Left renal pelvis (tissue), 4 donors: ENCODE measurements at places on chromosomes 16 and 17.

DNA sequence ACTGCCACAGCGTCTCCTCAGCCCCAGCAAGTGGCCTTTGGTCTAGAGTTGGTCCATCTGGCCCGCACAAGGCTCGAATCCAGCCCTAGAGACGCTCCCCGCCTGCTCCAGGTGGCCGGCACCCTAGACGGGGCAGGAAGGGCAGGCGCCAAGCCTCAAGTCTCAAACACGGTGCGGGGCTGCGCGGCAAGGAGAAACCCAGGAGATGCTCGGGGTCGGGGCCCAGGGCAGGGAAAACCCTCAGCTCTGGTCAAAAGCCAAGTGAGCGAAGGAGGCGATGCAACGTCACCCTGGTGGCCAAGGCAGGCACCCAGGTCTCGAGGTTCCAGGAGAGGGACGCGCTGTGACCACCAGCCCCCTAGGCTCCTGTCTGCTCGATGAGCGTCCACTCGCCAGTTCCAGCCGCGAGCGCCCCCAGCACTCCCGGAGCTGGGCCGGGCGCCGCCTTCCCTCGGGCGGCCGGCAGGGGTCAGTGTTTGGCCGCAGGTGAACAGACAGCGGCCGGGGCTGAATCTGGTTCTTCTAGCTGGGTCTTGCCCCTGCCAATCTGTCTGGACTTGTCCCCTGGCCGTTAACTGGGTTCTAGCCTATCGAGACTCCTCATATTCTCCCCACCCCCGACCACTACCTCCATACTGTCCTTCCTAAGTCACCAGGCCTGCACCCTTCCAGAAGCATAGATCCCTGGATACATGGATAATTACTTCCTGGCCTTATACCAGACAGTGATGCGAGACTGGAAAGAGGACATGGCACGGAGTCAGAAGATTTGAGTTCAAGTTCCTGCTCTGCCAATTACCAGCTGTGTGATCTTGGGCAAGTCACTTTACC is 44.0 kb downstream of the PRAC1 start:
- DNase-seq, result peak; percentile 43

DNA sequence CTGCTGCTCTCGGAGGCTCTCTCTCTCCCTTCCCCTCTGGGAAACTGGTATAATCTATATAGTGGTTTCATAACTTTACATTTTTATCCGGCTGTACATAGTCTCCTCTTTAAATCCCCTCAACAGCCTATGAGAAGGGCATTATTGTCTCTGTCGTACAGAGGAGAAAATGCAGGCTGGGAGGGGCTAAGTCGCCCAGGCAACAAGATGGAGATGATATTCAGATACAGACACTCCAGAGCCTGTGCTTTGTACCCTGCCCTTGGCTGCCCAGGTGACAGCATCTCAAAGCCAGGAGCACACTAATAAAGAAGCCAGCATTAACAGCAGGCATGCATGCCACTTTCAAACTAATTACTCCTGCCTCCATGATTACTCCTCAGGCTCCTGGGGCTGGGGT is 4.7 kb upstream of the EIF1 start:
- no peak for DNase-seq

GRCh38 chr16:87581857-87582215 is 20.5 kb upstream of the JPH3 start:
- DNase-seq, result no peak

DNA sequence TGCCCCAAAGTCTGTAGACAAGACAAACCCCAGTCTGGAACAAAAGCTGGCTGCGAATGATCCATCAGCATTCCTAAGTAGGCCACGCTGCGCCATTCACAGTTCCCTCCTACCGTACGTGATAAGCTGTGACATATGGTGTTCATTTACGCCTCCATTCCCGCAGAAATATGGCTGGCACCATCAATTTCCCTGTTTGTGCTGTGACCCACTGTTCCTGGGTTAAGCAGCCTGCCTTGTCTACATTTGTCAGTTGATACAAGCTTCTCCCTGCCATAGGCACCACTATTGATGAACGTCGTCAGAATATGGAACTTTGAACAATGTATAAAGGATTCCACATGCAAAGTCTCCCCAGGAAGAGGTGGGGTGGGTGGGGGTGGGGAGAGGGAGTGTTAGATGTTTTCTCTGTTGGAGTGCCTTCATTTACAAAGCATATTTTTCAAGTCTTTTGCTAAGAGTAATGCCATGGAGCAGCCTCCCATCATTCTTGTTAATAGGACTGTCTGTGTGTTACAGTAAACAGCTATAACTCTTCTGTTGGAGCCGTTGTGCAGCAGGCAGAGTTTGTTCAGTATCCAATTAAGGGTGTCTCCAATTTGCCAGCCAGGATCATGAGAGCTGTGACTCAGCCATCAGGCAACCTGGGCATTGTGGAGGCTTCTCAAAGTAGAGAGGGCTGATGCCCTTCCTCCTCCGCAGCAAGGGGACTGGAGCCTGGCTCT is 294.6 kb downstream of the TMEM114 start:
- no peak for DNase-seq

DNA sequence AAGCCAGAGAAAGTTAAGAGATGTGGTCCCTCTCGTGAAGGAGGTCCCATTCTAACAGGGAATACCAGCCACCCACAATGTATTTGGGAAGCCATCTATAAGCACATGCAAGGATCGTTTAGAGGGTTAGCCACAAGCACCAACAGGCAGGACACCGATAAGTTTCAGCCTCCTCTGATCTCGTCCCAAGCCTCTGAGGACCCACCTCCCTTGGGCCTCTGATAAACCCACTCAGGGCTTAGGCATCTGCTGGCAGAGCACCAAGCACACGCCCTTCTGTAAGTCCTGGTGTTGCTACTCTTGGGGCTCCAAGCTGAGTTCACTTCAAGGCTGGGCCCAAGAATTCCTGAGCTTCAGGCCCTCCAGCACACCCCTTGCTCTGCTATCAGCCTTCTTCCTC is 5.4 kb upstream of the PNPO start:
- DNase-seq, result no peak

- DNase-seq, result no peak
These were observed 56.6 kb downstream of the TMEM186 start for GRCh38 chr16:8740775-8741355.

- no peak for DNase-seq
These were observed 12.1 kb upstream of the CD300LD start for GRCh38 chr17:74604200-74604599.

DNA sequence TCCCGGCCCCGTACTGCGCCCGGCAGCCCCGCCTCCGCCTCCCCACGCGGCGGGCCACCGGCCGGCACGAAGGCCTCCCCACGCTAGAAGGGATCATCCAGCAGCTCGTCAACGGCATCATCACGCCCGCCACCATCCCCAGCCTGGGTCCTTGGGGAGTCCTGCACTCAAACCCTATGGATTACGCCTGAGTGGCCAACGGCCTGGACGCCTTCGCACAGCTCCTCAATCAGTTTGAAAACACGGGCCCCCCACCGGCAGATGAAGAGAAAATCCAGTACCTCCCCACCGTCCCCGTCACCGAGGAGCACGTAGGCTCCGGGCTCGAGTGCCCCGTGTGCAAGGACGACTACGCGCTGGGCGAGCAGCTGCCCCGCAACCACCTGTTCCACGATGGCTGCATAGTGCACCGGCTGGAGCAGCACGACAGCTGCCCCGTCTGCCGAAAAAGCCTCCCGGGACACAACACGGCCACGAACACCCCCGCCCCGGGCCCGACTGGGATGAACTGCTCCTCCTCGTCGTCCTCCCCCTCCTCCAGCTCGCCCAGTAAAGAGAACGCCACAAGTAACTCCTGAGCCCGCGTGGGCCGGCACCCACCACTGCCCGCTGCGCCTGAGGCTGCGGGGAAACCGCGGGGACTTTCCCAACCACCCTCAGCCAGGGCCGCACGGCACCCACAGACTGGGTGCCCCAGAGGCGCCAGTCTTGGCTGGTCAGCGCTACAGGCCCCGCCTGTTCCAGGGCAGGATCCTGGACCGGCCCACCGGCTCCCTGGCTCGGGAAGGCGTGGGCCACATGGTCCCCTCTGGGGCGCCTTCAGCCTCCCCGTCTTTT is 39.0 kb upstream of the AKAP1 start:
- DNase-seq, result no peak

- no peak for DNase-seq
These were observed 52.1 kb downstream of the CDH11 start for GRCh38 chr16:65069766-65070165.

- DNase-seq, result no peak
These were observed 107.2 kb downstream of the USP32 start for GRCh38 chr17:60284709-60285108.

DNA sequence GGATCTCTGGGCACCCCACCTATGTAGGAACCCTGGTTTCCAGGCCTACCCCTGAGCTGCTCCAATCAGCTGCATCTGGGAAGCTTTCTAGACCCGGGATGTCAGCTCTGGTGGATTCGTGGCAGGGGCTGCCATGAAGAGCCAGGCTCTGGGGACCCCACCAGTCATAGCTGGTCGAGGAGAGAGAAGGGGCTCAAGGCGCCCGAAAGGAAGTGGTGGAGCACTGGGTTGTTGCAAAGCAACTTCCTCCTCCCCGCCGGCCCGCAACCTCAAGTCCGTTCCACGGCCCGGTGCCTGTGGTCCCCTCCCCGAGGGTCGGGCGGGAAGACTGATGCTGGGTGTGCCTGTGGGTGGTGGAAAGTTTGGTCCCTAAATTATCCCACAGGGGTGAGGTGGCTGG is 10.2 kb downstream of the TBKBP1 start:
- DNase-seq, result no peak

GRCh38 chr16:2286550-2286949 is 18.6 kb upstream of the RNPS1 start:
- DNase-seq, result no peak

DNA sequence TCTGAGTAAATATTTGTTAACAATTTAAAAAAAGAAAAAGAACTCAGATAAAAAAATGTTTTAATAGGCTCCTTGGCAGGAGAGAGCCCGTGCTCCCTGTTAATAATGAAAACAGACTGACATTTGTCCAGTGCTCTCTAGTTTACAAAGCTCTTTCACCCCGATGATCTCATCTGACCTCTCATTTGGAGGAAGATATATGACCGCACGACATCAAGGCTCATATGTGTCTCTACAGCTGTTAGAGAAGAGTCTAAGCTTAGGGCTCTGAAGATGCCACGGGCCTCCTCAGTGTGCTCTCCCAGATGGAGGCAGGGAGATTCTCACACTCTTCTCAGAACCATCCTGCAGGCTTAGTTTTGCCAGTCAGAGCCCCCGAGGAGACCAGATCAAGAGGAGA is 280.8 kb upstream of the IRX5 start:
- DNase-seq, result no peak

- no peak for DNase-seq
These were observed 5.3 kb downstream of the OSGIN1 start for GRCh38 chr16:83958137-83958845.

DNA sequence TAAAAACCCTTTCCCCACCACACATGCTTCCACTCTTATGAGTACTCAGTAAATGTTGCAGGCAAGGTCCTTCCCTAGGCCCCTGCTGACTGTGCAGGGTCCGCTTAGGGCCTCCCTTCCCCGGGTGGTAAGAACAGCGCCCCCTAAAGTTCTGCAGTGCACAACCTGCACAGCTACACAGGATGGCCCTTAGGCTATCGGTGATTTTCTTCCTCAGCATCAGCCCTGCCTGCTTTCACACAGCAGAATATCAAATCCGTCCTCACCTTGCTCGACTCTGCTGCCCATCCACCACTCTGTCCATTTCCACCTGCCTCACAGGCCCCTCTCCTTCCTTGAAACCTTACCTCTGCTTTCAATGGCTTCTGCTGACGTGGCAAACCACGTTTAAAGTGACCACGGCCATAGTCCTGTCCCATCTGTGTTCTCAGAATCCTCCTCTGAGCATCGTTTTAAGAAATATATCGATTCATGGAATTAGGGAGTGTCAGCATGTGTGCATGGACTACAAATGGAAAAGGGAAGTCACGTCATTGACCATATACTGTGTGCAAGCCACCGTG is 51.4 kb upstream of the TMEM132E start:
- no peak for DNase-seq

- DNase-seq, result no peak
These were observed 226.7 kb upstream of the ELAC2 start for GRCh38 chr17:13244513-13244912.
